ENCODE measurements at places on chromosomes 11 and 22.

- DNase-seq, result no peak
These were observed 95.6 kb downstream of the LDLRAD3 start for GRCh38 chr11:36039471-36039870.

GRCh38 chr22:29907753-29908515 is 25.0 kb downstream of the MTMR3 start:
- DNase-seq, result no peak

- DNase-seq, result peak; percentile 42
These were observed 1.4 kb downstream of the CCDC73 start for GRCh38 chr11:32792948-32793475.

- DNase-seq, result no peak
These were observed 65.5 kb downstream of the GGTLC2 start for GRCh38 chr22:22709719-22710445.

DNA sequence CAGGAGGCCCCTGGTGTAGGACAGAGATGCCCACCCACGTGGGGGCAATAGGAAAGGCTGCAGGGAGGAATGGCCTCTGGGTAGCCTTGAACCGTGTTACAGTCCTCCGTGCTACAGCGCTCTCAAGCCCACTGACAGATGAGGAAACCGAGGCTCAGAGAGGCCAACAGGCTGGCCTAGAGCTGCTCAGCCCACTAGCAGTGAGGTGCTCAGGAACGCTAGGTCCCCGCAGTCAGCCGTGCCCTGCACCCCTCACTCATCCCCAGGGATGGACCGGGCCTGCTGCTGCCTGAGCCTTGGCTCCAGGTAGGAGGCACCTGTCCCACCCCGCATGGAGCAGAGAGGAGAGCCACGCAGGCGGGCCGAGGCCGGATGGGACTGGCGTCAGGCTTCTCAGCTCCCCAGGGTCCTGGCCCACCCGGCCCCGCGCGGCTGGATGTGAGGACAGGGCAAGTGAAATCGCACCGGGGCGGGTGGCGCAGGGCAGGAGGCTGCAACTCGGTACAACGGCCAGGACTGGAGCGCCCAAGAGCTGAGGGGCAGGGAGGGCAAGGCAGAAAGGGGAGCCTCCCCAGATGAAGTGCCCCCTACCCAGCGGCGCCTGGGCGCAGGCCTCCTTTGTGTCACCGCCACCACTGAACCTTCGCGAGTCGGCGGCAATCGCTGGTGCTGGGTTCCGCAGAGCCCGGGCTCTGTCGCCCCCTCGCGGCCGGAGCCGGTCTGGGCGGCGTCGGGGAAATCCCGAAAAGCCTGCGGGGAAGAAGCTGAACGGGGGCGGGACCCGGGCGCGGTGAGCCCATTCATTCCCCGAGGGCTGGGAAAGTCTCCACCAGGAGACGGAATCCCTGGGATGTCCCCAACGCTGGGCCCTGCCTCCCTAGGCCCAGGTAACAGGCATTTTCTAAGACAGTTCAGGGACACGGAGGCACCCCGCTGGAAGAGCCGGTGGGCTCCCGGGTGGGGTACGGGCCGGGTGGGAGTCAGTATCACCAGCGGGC is 8.4 kb upstream of the SLC2A11 start:
- DNase-seq, result peak; percentile 72
